ENCODE measurements at places on chromosomes 13 and 19. TPM values are rescaled to one million over a fixed set of nuclear protein-coding genes. Genes with fewer than 3 reads are reported as not detected.

Gene PINLYP
- 0.58 TPM for total RNA-seq

Gene PDCD2L
- 6.5 TPM for total RNA-seq

Gene KIR3DL1
- not detected for total RNA-seq

Gene RUBCNL
- not detected for total RNA-seq

Gene CARM1
- 30.6 TPM for total RNA-seq

Gene MCEMP1
- not detected for total RNA-seq

Gene RHPN2
- 8.9 TPM for total RNA-seq

Gene KCNK6
- total RNA-seq: 11.3 TPM

Gene ZNF99
- not detected for total RNA-seq

Gene NLRP4
- not detected for total RNA-seq

Gene ZNF506
- total RNA-seq: 15.8 TPM

Gene KLK14
- not detected for total RNA-seq

Gene S1PR4
- not detected for total RNA-seq

Gene CEACAM7
- total RNA-seq: not detected

Gene CD209
- not detected for total RNA-seq

Gene GJB6
- total RNA-seq: not detected

Gene CPB2
- total RNA-seq: not detected

Gene KLK3
- total RNA-seq: not detected
